ENCODE measurements at places on chromosomes 6 and 20.

DNA sequence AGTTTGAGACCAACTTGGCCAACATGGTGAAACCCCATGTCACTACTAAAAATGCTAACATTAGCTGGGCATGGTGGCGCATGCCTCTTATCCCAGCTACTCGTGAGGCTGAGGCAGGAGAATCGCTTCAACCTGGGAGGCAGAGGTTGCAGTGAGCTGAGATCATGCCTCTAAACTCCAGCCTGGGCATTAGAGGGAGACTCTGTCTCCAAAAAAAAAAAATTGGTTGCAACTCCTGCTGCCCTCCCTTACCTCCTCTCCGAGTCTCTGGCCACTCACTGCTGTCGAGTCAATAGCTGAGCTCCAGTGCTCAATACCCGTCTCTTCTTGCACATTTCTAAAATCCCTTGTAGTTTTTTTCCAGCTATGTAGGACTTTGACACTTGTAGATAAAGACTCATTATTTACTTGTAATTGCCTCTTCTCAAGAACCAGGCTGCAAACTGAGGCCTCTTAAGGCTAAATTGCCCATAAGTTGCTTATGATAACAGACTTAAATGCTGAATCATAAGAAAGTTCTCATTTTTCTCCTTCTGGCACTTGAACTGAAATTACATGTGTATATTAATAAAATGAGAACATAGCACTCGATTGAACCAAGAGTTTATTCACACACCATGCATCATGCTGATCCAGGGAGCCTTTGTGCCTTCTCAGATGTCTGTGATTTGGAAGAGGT is 13.8 kb downstream of the HECA start:
- no peak for DNase-seq

DNA sequence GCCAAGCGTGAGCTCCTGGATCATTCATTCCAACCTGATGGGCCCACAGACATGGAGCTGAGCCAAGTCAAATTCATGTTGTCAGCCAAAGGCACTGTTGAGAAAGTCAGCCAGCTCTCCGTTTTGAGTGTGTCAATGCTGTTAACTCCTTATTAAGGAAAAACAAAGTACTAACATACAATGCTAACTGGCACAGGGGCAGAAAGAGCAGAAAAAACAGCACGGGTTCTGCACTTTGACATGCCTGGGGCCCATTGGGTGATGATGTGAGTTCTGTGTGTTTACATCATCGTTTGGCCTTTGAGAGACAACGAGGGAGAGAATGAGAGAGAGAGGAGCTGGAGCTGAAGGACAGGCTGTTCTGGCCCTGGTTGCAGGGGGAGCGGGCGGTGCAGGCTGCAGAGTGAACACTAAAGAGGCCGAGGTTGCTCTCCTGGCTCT is 85.9 kb downstream of the SMOC2 start:
- peak; percentile 8 for DNase-seq

- no peak for DNase-seq
These were observed 315.7 kb upstream of the EPHA7 start for GRCh38 chr6:93735099-93735498.

DNA sequence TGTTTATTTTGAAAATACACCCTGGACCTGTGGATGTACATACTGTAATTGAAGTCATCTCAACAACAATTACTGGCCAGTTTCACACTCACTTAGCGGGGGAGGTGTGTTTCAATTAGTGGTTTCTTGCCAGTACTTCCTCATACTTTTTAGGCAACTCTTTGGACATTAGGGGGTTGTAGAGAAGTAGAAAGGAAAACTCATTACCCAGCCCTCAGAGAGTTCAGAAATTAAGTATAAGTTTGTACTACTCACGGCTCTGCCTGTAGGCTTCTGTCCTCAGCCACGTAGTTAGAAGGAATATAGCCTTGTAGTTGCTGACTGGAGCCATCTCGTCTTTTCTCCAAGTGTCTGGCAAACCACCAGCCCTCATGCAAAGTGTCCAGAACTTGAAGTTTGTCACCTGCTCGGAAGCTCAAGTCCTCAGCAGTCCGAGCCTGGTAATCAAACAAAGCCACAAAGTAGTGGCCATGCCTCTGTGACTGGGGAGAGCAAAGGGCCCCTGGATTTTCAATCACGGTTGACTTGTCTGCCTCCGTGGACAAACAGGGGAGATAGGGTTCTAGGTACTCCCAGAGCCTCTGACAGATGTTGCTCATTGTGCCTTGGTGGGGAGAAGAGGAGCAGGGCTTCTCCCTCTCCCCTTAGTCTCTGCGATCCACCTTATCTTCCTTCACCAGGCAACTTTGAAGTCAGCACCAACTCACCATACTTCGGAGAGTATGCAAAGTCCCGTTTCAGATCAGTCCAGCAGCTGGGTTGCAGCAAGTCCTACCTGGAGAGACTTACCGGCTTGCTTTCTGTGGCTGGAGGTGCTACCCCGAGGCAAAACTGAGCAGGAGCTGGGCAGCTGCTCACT is 749 bp downstream of the FRK start:
- no peak for DNase-seq

DNA sequence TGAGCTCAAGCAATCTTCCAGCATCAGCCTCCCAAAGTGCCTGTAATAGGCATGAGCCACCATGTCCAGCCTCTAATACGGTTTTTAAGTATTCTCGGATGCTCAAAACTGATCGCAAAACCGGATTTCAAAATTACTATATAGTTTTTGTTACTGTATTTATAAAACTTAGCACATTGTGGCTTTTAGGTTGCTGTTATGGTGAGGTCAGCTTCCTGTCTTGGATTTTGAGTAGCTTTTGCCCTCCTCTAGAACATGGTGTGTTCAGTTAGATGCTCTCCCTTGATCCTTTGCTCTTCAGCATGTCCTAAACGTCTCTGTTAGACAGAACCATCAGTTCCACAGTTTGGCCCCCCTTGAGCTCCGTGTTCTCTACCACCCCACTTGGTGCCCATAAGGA is 96.2 kb downstream of the RPP40 start:
- DNase-seq: no peak

DNA sequence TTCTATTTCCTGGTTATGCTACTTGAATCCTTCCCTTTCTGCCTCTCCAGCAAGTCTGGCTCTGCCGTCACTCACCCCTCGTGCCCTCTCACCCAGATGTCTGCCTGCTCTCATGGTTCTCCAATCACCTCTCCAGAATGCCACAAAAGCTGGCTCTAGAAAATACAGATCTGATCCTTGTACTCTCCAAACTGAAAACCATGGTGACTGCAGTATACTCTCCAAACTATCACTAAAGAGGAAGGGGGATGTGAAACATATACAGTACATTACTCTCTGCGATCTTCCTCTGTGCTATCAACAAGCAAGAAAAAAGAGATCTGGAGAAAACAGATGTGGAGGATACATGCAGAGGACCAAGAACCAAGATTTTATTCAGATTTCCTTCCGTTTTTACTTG is 91.1 kb downstream of the ATXN1 start:
- no peak for DNase-seq

GRCh38 chr6:125512621-125513020 is 210.9 kb upstream of the HDDC2 start:
- peak; percentile 48 for DNase-seq

- DNase-seq: no peak
These were observed 133.8 kb downstream of the ANKRD60 start for GRCh38 chr20:58094698-58095097.

GRCh38 chr6:11571073-11571472 is 33.5 kb downstream of the TMEM170B start:
- DNase-seq: no peak

GRCh38 chr6:13327691-13328075 is 654 bp downstream of the TBC1D7 start:
- DNase-seq: no peak

DNA sequence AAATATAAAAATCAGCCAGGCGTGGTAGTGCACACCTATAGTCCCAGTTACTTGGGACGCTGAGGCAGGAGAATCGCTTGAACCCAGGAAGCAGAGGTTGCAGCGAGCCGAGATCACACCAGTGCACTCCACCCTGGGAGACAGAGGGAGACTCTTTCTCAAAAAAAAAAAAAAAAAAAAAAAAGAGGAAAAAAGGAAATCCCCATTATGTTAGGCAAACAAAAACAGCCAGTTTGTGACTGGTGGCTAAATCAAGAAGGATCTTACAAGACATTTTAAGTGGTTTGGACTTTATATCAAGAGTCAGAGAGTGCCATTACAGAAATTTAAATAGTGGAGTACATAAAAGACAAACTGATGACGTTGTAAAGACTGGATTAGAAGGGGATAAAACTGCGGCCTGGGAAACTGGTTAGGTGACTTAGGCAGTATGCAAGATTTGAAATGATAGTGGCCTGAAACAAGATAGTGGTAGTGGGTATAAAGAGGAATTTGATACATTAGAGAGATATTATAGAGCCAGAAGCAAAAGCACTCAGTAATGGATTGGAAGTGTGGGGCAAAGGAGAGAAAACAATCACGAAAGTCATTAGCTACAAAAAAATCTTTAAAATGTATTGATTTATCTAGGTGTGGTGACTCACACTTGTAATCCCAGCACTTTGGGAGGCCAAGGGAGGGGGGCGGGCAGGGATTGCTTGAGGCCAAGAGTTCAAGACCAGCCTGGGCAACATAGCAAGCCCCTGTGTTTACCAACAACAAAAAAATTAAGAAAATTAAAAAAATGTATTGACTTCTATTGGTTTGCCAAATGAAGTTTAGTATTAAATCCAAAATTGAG is 1.7 kb upstream of the MYO6 start:
- no peak for DNase-seq

GRCh38 chr20:63206878-63207277 is 9.1 kb downstream of the YTHDF1 start:
- DNase-seq: no peak

- peak; percentile 66 for DNase-seq
These were observed 34.4 kb upstream of the MRPS10 start for GRCh38 chr6:42251911-42252637.

- no peak for DNase-seq
These were observed 114.2 kb upstream of the MTHFD1L start for GRCh38 chr6:150751296-150751695.

- peak; percentile 74 for DNase-seq
These were observed 7.1 kb upstream of the CAPN11 start for GRCh38 chr6:44151348-44152108.

DNA sequence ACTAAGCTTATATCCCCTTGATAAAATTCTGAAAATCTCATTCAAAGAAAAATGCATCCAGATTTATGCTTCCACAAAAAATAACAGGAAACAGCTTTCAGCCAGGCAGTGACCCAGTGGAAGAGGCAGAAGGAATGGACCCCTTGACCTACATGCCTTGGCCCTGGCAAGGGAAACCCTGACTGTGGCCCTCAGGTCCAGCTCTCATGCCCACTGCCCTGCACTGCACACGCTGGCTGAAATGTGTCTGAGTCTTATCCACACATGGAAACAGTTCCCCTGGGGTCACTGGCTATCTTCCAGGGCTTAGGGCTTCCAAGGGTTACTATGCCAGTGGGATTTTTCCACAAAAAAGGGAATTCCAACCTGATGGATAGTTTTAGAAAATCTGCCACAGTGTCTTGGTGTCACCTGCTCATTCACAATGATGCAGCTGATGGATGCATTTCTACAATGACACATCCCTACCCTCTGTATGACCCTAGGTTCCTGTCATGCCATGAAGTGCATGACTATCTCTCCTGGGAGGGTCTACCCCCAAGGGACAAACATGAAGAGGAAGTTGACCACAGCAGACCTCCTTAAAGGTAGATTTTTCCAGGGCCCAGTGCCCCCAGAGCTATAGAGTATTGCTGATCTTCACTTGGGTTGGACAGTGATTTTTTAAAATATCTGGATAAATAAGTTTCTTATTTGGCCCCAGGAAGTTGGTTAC is 121.9 kb upstream of the CD93 start:
- no peak for DNase-seq
